ENCODE measurements at places on chromosomes 1 and 21.
A peak's percentile ranks its signal among the peaks of the same experiment; 100 is the strongest.

GRCh38 chr1:1441002-1441888 is 5.8 kb downstream of the VWA1 start:
- DNase-seq = no peak

DNA sequence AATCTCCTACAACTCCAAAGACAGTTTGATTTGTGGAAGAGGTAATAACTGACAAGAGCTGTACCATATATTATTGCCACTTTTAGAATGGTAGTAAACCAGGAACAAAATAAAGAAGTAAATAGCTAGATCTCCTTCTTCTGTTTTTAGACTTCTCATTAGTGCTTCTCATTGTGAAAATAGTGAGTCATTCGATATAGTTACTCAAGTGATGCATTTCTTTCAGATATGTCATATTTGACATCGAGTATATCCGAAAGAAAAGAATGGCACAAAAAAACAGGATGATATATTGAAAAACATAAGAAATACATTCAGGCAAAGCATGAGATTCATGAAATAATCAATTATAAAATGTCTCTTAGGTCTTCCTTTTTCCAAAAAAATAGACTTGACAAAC is 1346.1 kb downstream of the BRINP3 start:
- no peak for DNase-seq

DNA sequence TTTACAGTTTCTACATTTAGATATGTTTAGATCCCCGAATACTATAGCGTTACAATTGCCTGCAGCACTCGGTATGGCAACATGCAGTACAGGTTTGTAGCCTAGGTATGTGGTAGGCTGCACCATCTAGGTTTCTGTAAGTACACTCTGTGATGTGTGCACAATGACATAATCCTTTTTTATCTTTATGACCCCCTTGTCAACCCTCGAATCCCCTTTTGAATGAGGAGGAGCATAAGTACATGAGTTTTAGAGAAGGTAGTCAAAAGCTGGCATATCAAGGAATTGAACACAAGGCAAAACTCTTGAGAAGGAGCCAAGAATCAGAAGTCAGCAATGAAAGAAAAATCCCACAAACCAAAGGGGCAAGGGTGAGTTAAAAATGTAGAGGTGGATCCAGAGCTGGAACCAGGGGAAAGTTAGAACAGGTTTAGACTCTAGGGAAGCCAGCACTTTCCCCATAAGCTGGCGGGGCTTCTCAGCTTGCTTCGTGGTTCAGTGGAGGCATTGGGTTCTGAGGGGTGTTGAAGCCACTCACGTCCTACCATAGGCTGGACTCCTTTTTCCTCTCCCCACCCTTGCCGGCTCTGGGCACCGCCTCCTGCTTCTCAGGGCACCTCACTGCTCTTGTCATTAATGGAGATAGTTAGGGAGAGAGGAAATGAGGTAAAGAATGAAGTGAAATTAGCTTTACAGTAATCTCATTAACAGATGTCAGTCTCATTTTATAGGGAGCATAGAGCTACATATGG is 31.3 kb downstream of the OLFML3 start:
- DNase-seq = no peak

DNA sequence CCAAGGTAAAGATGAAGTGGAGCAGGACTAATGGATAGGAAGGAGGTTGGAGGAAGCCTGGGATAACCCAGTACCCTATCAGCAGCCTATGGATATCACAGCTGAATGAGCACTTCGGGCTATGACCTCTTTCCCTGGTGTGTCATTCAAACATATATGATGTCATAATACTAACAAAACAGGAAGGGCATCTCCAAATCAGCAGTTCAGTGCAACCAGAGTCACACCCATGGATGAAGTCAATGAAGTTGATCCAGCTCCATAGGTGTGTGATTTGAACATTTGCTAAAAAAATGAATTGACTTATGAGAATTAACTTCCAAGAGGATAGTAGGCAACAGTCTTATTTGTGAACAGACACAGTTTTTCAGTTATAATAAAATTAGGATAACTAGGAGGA is 1.7 kb upstream of the C1orf116 start:
- DNase-seq = peak; percentile 20
